ENCODE measurements at places on chromosomes 1 and 21.

DNA sequence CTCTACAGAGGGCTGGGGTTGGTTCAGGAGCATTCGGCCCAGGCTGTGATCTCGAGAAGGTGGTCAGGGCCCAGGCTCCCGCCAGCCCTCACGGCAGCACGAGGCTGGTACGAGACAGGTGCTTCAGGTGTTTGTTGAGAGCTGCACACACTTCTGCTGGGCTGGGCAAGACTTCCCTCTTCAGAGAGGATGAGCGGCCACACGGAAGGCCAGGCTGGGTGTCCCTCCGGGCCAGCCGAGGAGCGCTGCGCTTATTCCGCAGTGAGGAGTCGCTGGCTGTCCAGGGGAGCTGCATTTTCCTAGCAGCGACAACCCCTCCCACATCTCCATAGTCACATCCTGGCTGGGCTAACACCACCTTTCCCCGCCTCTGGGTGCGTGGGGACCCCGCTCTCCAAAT lies 50.5 kb downstream of the PDE9A start:
- DNase-seq, result no peak

DNA sequence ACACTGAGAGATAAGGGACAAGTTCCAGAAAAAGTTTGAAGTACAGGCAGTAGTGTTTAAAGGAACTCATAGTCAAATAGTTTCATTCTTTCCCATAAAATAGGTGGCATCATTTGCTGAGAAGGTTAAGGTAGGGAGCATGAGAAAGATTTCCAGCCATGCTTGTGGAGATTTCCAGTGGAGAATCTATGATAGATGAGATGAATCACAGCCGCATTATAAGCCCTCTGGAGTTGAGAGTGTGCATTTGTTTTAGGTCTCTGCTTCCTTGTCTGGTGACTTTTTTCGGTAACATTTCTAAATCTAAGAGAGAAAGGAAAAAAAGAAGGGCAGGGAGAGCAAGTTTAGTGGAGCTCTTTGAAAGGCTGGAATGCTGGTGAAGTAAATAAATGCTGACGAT lies 108.7 kb downstream of the DISP1 start:
- no peak for DNase-seq

- DNase-seq, result peak; percentile 69
Observed at GRCh38 chr1:239719642-239720258, 333.4 kb downstream of the CHRM3 start.

DNA sequence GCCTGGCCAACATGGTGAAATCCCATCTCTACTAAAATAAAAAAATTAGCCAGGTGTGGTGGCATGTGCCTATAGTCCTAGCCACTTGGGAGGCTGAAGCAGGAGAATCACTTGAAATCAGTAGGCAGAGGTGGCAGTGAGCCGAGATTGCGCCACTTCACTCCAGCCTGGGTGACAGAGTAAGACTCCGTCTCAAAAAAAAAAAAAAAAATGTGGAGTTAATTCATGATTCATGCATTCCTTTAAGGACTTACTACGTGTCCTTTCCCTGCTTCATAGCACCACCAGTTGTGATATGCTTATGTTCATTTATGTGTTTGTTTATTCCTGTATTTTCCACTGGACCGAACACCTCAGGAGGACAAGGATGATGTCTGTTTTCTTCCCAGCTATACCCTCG lies 12.7 kb upstream of the PRELP start:
- no peak for DNase-seq

GRCh38 chr1:59063501-59063900 lies 233.4 kb upstream of the FGGY start:
- peak; percentile 38 for DNase-seq

DNA sequence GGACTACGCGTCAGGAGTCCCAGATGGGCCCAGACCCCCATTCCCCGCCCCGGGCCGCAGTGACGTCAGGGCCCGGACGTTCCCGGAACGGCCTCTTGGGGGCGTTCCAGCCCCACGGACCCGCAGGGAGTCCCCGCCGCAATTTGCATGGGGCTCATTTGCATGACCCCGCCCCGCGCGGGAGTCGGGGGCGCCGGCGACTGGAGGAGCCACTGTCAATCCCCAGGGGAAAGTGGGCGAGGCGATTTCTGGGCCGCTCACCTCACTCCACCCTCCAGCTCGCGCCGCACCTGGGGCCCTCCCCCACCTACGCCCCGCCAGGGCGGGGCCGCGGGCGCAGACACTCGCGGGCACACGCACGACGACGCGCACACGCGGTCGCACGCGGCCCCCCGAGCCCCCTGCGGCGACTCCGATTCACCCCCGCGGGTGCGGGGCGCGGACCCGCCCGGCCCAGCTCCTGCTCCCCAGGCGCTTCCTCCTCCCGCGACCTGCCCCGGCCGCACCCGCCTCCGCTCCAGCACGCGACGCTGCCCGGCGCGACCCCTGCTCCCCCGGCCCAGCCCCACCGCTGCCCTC lies 13.2 kb downstream of the AGRN start:
- DNase-seq, result peak; percentile 87

- no peak for DNase-seq
Observed at GRCh38 chr1:221192055-221192454, 312.8 kb downstream of the HLX start.

- no peak for DNase-seq
Observed at GRCh38 chr1:227920896-227921295, 26.8 kb downstream of the WNT9A start.

Measured in CD4-positive, alpha-beta T cell treated with Interleukin-21 for 1 hour (primary cell).